GM13977 (cell line): ENCODE measurements at places on chromosomes 1 and 21.

GRCh38 chr1:102252731-102253505 lies 256.2 kb upstream of the OLFM3 start:
- no peak for DNase-seq

DNA sequence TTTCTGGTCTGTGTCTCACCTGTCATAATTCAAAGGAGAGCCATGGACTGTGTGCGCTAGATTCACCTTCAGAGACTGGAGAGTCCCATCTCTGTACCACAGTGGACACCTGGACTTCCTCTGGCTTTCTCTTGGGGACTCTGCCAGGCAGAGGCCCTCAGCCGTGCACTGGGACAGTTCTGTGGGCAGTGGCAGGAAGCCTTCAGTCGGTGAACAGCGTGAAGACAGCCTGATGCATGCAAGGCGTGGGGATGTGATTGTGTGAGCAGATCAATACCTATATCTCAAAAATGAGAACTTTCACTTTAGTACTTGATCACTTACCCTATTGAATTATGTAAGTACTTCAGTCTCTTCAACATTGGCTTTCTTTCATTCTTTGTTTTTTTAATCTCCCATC lies 245.3 kb downstream of the DISC1 start:
- no peak for DNase-seq

- peak; percentile 17 for DNase-seq
Measured at GRCh38 chr1:233364695-233365539, 37.4 kb downstream of the MAP3K21 start.

- DNase-seq, result peak; percentile 37
Measured at GRCh38 chr1:76867342-76868130, at the start of gene ST6GALNAC5. Gene ST6GALNAC5 (plus strand): TSS chr1:76867480.

DNA sequence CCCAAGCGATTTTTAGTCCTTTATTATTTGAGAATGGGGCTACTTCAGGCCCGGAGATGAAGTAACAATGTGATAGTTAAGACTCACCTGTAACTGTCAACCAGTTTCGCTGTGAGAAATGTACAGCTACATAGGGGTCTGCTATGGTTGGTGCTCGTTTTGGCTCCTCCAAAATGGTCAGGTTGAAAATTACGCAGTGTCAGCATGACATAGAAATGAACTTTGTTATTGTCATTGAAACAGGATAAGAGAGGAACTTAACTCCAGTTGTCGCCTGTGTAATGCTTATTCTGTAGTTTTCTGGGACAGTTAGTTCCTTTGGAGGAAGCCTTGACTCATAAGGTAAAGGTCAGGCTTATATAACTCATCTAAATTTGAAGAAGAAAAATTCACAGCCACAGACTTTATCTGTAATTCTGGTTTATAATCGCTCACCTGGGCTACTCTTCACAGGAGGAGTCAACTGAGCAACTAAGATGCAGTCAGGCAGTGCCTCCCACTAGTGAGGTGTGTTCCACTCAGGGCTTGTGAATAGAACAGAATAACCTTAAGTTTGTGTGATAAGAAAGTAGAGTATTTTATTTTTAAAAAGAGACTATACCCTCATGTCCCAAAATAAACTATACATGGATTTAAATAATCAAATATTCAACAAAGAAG lies 130.9 kb downstream of the CD247 start:
- no peak for DNase-seq

DNA sequence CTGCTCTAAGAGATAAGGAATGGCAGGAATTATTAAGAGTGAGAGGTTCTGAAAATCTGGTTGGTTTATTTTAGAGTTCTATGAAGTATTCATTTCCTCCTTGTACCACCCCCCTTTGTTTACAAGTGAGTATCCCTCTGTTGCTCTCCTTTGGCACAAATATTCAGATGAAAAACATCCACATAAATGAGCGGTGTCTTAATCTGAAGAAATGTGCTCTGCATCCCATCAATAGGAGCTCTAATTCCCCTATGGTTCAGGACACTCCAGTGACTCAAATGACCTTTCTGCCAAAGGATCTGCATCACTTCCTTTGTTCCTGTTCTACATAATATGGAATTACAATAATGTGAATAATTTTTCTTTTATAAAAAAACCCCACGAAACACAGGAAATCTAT lies 16.6 kb downstream of the DDAH1 start:
- no peak for DNase-seq

DNA sequence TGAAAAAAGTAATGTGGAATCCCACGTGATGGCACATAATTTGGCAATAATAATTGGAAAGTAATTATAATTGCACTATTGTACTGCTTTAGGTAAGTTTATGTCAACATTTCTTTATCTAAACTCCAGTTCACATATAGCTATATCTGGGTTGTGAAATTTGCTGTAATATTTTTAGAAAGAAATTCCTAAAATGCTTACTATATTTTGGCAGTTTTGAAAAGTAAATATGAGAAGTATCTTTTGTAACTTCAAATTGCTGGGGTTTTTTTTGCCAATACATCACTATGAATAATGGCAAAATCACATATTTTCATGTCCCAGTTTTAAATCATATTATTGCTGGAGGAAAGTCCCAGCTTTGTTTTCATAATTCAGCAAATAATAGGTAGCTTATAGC lies 197.5 kb downstream of the PDE4B start:
- no peak for DNase-seq

- DNase-seq, result no peak
Measured at GRCh38 chr1:198416296-198416695, 124.2 kb downstream of the ATP6V1G3 start.

DNA sequence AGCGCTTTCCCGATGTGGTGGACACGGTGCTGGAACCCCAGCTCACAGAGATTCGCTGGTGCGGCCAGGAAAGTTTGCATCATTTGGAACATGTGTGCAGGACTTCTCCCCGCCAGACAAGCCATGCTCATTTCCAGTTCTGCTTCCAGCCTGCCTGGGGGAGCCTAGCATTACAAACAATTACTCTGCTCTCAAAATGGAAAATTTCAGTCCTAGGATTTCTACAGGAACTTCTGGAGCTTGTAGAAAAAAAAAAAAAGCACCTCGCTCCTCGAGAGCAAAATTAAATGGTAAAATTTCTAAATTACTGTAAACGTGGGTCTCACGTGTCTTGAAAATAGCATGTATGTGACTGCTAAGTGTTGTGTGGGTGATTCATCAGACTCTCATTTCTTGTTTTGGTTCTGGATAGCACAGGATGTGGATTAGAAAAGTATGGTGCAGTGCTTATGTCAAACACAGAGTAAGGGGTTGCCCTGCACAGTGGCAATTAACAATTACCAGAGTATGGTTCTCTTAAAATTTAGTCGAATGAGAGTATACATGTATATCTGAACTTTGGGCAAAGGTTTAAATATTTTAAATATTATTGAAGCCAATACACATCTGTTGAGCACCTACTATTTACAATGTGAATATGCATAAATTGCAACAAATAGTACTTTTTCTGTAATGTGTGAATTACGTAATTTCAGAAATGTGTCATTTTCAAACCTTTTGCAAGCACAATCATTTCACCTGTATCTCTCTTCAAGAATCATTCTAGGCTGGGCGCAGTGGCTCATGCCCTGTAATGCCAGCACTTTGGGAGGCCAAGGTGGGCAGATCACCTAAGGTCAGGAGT lies 61.8 kb upstream of the PTGFRN start:
- peak; percentile 61 for DNase-seq

DNA sequence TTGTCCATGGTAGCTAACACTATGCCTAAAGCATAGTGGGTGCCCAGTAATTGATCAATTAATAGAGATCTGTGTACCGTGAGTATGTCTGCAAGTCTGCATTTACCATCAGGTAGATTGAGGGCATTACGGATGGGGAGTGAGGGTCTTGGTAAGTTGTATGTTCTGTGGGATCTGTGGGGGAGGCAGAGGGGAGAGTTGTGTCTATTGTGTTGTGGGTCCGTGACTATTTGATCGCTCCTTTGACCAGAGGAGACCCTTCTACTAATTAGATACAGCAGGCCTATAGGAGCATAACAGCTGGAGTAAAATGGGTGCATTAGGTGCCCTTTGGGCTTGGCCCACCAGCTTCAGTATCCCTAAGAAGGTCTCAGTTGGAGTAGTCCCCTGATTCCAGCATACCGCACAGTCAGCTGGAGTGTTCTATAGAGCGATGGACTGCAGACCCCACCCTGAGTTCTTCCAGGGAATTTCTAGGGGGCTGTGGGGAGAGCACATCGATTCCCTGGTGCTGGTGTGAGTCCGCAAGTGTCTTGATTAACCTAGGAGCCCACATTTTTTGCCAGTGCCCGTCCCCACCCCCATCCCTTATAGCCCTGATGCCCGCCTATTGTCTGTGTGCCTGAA lies 55.9 kb downstream of the RHBG start:
- DNase-seq, result no peak

DNA sequence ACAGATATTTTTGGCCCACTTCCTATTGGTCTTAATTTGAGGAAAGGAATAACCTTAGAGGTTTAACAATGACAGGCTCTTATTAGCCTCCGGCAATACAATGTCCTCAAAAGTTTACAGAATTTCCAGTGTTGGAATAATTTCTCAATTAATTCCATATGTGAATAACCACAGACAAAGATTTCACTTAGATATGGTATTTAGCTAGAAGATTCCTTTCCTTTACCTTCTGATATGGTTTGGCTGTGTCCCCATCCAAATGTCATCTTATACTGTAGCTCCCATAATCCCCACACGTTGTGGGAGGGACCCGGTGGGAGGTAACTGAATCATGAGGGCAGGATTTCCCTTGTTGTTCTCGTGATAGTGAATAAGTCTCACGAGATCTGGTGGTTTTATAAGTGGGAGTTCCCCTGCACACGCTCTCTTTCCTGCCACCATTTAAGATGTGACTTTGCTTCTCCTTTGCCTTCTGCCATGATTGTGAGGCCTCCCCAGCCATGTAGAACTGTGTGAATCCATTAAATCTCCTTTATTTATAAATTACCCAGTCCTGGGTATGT lies 54.9 kb upstream of the RGS7 start:
- DNase-seq, result no peak

GRCh38 chr21:42191696-42192595 lies 27.0 kb upstream of the ABCG1 start:
- DNase-seq, result no peak

GRCh38 chr1:95561346-95561745 lies 327.3 kb downstream of the RWDD3 start:
- no peak for DNase-seq

DNA sequence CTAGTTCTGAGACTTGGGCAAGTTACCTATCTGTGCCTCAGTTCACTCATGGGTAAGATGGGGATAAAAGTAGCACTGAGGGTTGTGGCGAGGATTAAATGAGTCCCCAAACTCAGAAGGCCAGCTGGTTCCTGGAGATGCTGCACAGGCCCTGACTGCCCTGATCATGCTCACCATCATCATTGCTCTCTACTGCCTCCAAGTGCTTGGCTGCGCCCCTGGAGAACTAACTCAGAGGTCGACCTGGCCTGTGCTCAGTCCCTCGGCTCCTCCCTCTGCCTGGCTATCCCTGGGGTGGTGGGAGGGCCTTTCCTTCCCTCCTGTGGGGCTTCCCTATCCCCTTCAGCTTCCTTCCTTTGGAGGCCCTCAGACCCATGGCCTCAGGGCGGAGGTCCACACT lies 5.6 kb downstream of the SLC5A9 start:
- no peak for DNase-seq

DNA sequence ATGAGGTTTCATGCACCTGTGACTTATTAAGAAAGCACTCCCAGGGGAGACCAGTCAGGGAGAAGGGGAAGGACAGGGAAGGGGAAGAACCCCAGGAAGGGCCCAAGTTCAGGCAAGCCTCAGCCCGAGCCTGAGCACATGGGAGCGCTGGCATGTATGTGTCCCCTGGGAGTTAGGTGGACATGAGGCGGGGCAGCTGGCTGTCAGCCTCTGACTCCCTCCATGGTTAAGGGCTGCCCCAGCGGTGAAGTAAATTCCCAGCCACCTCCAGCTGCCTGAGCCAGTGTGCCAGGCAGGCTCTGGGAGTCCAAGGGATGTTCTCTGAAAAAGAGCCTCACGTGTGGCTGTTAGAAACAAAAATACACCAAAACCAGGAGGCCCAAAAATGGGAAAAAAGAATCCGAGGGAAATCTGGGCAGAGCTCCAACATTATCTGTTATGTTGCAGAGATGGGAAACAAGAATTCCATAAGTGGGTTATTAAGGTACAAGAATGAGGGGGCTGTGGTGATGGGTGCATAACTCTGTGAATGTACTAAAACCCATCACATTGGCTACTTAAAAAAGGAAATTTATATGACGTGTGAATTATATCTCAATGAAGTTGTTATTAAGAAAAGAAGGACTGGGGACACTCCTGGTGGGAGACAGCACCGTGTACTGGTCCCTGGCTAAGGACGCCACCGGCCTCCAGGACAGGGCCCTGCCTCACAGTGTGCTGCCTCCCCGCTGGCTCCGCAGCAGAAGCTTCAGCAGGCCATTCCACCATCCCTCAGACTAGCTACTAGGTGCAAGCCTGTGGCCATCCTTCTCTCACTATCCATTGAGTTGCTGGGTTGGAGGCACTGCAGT lies 18.7 kb downstream of the DMRTB1 start:
- DNase-seq, result no peak

GRCh38 chr1:34199927-34200326 lies 23.2 kb downstream of the C1orf94 start:
- no peak for DNase-seq

GRCh38 chr1:228304766-228305395 lies 97.0 kb downstream of the OBSCN start:
- no peak for DNase-seq

GRCh38 chr21:41659791-41660560 lies 106.9 kb downstream of the RIPK4 start:
- DNase-seq, result no peak

DNA sequence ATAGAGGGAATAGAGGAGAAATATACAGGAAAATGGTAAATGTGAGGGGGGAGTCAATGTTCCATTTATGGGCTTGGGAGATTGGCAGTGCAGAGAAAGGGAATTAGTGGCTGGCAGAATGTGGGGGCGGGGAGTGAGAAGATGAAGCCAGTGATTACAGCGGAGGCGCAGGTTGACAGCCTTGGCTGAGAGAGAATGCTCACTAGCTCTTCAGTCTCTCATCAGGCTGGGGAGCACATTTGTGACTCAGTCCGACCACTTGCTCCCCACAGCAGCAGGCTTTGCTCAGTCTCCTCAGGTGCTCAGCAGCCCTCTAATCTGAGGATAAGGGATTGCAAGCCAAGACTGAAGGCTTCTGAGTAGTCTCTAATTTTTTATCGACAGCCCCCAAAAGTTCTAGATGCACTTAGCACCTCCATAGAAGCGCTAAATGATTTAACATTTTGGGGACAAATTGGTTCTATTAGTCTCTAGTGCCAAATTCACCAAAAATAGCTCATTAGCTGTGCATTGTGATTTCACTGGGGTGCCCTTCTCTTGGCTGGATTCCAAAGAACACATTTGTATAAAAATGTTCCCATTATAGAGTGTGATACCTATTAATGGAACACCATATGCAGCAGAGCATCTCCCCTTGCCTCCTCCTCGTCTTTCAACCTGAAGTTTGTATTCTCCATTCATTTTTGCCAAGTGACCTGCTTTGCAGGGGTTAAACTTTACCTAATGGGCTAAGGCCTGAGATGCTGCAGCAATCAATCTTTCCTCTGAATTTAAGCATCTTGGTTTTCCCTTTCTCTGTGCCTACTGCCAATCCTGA lies 191.8 kb downstream of the ZNF326 start:
- no peak for DNase-seq

- no peak for DNase-seq
Measured at GRCh38 chr1:220974431-220974830, 95.2 kb downstream of the HLX start.
